Progenitor cell of endocrine pancreas (in vitro differentiated cells): ENCODE measurements at places on chromosomes 3 and 15. TPM values are rescaled to one million over a fixed set of nuclear protein-coding genes. Genes with fewer than 3 reads are reported as not detected.

Gene INO80
- 25.9 and 28.1 TPM in 2 replicates for total RNA-seq

Gene ERICH6
- 0.49 TPM in 1 of 2 replicates, not detected in the other for total RNA-seq

Gene IMPG2
- total RNA-seq = 0.82 and 0.98 TPM in 2 replicates

Gene FGF12
- total RNA-seq = 5.0 and 6.1 TPM in 2 replicates

Gene TUSC7
- not detected in 2 replicates for total RNA-seq

Gene OGG1
- total RNA-seq = 46.3 and 47.7 TPM in 2 replicates

Gene CHST14
- 29.1 and 29.3 TPM in 2 replicates for total RNA-seq

Gene PPCDC
- total RNA-seq = 16.5 and 18.0 TPM in 2 replicates

Gene FAM3D
- total RNA-seq = not detected in 2 replicates

Gene ZNF621
- 28.1 and 29.0 TPM in 2 replicates for total RNA-seq

Gene FRMD4B
- total RNA-seq = 39.1 and 41.6 TPM in 2 replicates

Gene SUCNR1
- total RNA-seq = 0.07 and 0.16 TPM in 2 replicates

Gene SPRED1
- 21.3 and 22.9 TPM in 2 replicates for total RNA-seq

Gene TRAK1
- total RNA-seq = 53.8 and 55.5 TPM in 2 replicates

Gene NME9
- 2.3 and 2.4 TPM in 2 replicates for total RNA-seq

Gene IL5RA
- total RNA-seq = 0.11 TPM in 1 of 2 replicates, not detected in the other

Gene C3orf22
- 0.26 and 0.44 TPM in 2 replicates for total RNA-seq

Gene ILDR1
- total RNA-seq = 5.0 and 5.4 TPM in 2 replicates

Gene RARRES1
- total RNA-seq = 1.1 and 3.3 TPM in 2 replicates

Gene SLC9C1
- total RNA-seq = 1.5 and 2.3 TPM in 2 replicates

Gene TEX55
- total RNA-seq = not detected in 2 replicates

Gene PIGZ
- 4.7 and 6.0 TPM in 2 replicates for total RNA-seq

Gene KCNAB1
- 1.8 and 2.1 TPM in 2 replicates for total RNA-seq

Gene PRC1
- total RNA-seq = 79.1 and 81.5 TPM in 2 replicates

Gene STARD9
- 1.8 and 2.5 TPM in 2 replicates for total RNA-seq

Gene CADPS
- total RNA-seq = 145 and 149 TPM in 2 replicates

Gene PLS1
- 15.7 and 16.0 TPM in 2 replicates for total RNA-seq

Gene RBM15B
- total RNA-seq = 69.7 and 75.8 TPM in 2 replicates

Gene RLBP1
- not detected in 2 replicates for total RNA-seq

Gene RGMA
- 11.4 and 11.8 TPM in 2 replicates for total RNA-seq

Gene LRRIQ4
- 0.31 and 0.42 TPM in 2 replicates for total RNA-seq

Gene CCDC39
- 0.22 and 0.29 TPM in 2 replicates for total RNA-seq

Gene SPINK8
- total RNA-seq = not detected in 2 replicates

Gene DNAH12
- 1.1 and 1.2 TPM in 2 replicates for total RNA-seq

Gene ISL2
- 0.36 and 0.38 TPM in 2 replicates for total RNA-seq
